ENCODE measurements at places on chromosomes 4 and X.

GRCh38 chr4:94483895-94484294 lies 32.2 kb downstream of the PDLIM5 start:
- DNase-seq, result no peak

GRCh38 chr4:38601244-38601915 lies 62.6 kb upstream of the KLF3 start:
- no peak for DNase-seq

DNA sequence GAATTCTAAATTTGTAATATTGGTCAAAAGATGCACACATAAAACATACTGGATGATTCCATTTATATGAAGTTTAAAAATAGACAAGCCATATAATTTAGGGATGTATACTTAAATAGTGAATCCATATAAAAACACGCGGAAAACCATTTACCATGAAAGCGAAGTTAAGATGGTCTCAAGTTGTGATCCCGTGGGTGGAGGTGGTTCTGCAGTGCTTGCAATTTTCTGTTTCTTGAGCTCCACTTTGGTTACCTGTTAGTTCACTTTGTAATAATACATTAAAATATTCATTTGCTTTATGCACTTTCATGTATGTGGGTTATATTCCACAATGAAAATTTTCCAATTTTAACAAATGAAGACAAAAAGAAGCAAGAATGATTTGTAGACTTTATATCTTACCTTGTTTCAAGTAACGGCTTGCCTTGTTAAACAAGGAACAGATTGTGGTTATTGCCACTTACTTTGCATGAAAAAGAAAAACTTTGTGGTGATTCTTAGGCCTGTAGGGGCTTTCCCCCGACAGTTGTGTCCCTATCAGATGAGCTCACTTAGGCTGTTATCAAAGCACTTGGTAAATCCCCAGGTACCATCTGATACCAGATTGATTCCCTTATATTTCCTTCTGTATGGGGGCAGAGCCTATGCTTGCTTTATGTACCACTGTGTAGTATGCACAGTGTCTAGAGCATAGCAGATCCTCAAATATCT lies 12.2 kb downstream of the UCP1 start:
- DNase-seq, result no peak

DNA sequence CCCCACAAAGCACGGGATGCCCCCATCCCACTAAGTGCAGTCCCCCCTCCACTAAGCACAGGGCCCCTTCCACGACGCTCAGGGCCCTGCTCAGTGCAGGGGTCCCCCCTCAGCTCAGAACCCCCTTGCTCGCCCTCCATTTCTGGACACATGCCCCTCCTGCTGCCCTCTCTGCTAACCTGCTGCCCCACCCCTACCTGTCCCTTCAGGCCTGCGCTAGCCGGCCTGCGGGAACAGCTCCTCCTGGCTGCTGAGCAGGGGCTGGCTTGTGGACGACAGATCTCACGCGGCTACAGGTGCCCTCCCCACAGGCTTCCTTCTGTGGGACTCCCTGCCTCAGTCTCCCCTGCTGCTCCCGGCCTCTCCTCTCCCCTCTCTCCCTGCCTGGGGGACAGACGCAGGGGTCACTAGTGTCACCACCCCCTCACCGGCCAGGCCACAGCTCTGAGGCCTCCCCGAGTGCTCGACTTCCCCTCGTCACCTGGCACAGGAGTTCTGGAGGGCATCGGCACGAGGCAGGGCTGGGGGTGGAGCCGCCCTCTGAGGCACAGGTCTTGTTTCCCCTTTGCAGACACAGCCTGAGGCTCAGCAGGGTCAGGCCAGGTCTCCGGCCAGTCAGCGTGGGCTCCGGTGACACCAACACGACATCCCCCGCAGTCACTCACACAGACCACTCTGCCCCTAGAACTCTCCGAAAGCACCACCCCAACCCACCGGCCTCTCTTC lies 21.6 kb downstream of the GAK start:
- DNase-seq, result no peak

- no peak for DNase-seq
Measured at GRCh38 chrX:49177338-49177833, 5.7 kb downstream of the PLP2 start.

DNA sequence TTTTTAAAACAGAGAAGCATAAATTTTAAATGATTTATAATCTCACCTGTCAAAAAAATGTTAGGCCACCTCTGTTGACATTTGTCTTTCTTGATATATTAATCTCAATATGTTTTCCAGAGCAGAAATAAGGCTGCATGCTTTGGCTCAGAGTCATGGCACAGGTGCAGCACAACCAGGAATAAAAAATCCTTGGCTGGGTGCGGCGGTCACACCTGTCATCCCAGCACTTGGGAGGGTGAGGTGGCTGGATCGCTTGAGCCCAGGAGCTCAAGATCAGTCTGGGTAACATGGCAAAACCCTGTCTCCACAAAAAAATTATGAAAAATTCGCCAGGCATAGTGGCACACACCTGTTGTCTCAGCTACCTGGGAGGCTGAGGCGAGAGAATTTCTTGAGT lies 18.1 kb downstream of the CPLX1 start:
- no peak for DNase-seq

DNA sequence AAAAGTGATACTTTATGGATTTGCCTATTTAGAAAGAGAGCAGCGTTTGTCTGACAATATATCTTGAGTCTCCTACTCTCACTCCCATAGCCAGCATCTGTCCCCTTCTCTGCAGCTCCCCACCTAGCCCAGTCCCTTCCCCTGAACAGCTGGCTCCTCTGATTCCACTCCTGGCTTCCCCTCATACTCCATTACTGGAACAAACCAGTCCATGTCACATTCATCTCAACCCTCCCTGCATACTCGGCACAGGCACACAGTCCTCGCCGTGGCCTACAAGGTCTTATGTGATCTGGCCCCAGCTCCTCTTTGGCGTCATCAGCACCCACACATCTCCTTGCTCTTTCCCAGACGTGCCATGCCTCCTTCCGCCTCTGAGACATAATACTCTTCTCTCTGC lies 36.7 kb downstream of the SLC2A9 start:
- no peak for DNase-seq

DNA sequence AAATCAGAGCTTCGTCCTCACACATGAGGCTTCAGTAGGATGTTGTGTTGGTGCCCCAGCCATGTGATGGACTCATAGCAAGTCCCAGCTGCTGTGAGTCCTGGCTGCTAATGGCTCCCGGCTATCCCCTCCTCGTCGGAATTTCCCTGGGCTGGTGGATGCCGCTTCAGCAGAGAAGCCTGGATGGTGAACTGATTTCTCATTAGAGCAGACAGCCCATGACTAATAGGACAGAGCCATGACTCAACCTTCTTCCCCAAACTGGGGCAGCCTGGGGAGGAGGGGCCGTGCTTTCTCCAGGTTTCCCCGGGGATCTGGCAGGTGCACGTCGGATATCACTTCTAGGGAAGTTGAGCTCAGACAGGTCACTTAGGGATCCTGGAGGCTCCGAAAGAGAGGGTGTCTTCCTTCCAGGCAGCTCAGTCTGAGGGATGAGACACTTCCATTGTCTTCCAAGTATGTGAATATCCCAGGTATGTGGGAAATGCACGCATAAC lies 112.7 kb downstream of the ASMT start:
- DNase-seq, result peak; percentile 1

DNA sequence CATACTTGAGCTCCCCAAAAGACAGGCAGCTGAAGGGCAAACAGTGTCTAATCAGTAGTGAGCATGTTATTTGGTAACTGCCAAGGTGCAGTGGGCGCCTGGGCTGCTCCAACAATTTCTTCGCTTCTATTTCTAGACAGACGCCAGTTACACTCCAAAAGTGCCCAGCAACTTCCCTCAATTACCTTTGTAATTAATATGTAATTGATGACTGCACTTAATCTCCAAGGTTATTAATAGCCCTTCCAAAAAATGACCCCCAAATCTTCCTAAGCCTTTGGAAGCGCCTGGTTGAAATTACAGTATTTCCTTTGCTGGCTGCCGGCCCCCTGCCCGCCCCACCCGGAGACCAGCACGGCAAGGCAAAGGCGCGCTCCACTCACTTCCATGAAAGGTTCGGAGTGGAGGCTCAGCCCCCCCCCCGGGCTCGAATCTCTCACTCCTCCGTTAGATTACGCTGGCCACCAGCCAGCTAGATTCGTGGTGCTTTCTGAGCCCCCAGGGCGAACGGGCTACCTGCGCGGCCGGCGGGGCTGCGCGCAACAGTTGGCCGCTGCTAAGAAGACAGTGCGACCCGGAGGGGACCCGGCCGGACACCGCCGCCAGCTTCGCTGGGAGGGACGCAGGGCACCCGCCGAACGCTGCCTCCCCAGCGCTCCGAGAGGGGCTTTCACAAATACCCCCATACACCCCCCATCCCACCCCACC lies 1.9 kb downstream of the GPC4 start:
- no peak for DNase-seq

DNA sequence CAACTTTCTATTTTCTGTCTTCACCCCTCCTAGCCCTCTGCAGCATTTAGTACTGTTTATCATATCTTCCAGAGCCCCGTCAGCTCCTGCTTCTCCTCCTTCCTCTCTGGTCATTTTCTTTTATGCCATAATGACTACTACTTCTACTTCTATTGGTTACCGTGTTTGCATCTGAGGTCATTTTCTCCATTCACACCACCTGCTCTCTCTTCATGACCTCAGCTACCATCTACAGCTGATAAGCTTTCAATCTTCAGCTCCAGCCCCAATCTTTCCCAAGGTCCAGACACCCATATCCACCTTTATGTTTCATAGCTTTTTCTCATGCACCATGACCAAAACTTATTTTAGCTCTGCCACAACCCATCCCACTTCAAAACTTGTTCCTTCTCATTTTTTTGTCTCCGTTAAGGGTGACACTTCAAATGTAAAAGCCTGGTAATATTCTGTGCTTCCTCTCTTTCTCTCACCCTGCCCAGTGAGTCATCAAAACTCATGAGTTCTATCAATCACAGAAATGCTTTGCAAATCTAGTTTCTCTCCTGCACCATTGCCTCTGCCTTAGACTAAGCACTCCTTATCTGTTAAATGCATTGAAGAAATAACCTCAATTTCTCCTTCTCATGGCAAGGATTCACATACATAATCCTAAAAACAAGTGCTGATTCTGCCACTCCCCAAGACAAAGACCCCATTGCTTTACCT lies 71.3 kb upstream of the IQCM start:
- no peak for DNase-seq

- DNase-seq, result no peak
Measured at GRCh38 chrX:18537524-18537923, 112.1 kb downstream of the CDKL5 start.

GRCh38 chrX:8191022-8191421 lies 20.0 kb upstream of the VCX2 start:
- DNase-seq, result no peak

GRCh38 chrX:54447461-54447860 lies 7.3 kb downstream of the TSR2 start:
- no peak for DNase-seq

DNA sequence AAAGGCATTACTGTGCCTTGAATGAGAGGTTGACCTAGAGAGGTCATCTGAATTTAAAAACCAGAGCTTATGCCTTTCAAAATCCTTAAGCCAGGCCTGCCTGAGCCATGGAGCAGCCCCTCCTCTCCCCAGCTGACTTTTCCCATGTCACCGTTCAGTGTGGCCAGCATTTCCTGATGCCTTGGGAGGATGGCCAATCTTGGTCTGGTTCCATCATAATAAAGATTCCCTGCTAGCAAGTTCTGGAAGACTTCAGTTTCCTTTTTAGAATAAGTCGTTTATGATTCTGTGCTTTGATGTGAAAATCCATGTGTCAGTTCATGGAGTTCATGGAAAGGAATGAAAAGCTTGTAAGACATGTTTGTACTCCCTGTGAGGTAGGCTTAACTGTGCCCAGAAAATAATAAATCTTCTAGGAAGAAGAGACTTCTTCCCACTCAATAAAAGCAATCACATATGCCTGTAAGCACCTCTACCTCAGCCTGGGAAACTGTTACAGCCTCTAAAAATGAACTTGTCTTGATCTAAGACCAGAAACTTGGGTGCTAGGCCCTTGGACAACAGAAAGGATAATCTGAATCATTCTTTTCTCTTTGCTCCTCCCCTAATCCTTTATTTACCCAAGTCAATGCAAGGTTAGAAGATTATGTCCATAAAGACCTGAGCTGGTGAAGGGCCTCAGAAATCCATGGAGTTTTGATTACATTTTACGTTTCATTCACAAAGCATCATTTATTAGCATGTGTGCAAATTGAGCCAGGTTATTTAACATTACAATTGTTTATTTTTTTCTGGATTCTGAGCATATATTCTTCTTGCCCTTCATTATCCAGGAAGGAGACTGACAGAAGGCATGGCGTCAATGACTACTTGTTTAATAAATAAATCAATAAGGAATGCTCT lies 84.0 kb upstream of the TBC1D9 start:
- no peak for DNase-seq
